Gastroesophageal sphincter (tissue), 4 donors: ENCODE measurements at places on chromosomes 6 and 20.

GRCh38 chr6:157754351-157754750 is 68.7 kb upstream of the SNX9 start:
- ATAC-seq = no peak

DNA sequence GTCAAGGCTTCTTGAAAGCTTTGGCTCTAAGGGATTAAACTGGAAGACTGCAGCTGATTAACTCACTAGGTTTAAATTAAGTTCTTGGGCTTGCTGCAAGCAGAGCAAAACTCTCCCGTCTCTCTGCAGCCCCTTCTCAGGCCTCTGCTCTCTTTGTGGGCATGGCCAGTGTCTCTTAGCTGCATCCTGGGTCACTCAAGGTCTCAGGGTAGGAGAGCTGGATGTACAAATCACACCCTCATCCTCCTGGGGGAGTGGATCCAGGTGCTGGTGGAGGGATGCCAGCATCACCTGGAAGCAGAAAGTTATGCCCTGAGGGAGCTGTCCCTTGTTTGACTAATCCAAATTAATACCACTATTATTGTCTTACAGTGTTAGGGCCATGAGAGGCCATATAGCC is 35.8 kb downstream of the GCM1 start:
- no peak for ATAC-seq

GRCh38 chr6:109714166-109714565 is 23.1 kb downstream of the FIG4 start:
- no peak for ATAC-seq

DNA sequence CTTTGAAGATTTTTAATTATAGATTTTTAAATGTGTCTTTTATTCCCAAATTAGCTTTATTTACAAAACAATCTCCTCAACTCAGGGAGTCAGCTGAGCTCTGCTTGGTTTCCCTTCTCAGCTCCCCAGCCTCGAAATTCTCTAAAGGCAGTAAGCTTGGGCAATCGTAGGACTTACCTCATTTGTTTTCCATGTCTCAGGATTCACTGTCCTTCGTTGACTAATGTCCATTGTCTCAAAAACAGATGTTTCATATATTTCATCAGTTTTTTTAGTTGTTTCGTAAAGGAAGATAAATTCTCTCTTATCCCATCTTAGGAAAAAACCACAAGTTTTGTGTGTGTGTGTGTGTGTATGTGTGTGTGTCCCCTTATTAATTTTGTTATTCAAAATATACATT is 102.2 kb upstream of the ADGRF1 start:
- peak; percentile 80 for ATAC-seq

GRCh38 chr6:13573669-13574110 is 711 bp upstream of the SIRT5 start:
- ATAC-seq = peak; percentile 26

GRCh38 chr6:8382434-8382833 is 52.9 kb downstream of the SLC35B3 start:
- ATAC-seq = no peak

- ATAC-seq = no peak
These were observed 12.0 kb downstream of the XRN2 start for GRCh38 chr20:21315138-21315537.

- ATAC-seq = no peak
These were observed 22.0 kb downstream of the RANBP9 start for GRCh38 chr6:13689511-13690256.

- no peak for ATAC-seq
These were observed 65.9 kb upstream of the FBXL4 start for GRCh38 chr6:99013661-99014060.

DNA sequence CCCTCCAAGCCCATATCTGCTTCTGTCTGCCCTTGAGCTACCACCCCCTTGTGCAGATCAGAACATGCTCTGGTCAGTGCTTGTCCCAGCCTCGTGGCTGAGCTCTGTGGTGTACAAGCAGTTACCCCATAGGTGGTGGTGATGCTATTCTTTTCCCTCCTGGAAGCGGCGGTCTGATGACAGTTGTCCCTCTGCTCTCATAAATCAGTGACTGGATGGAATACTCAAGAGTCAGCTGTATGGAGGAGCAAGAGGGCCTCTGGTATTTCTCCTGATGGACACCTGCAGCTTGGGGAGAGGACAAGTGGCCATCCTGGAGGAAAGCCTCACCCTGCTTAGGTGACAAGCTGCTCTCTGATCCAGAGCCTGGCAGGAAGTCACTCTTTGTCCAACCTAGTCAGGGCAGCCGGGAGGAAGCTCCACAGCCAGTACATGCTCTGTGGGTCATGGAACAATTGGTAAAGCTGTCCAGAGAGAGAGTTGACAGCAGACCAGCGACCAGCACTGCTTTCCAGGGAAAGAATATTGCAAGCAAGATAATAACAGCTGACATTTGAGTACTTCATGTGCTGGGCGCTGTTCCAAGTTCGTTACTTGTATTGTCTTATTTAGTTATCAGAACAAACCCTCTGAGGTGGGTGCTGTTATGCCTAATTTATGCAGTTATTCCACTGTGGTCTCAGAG is 47.1 kb downstream of the SCAND1 start:
- ATAC-seq = peak; percentile 43

- ATAC-seq = no peak
These were observed 555.5 kb downstream of the PTPRT start for GRCh38 chr20:42634156-42634555.

- ATAC-seq = no peak
These were observed 28.5 kb upstream of the EPHA7 start for GRCh38 chr6:93447874-93448273.

DNA sequence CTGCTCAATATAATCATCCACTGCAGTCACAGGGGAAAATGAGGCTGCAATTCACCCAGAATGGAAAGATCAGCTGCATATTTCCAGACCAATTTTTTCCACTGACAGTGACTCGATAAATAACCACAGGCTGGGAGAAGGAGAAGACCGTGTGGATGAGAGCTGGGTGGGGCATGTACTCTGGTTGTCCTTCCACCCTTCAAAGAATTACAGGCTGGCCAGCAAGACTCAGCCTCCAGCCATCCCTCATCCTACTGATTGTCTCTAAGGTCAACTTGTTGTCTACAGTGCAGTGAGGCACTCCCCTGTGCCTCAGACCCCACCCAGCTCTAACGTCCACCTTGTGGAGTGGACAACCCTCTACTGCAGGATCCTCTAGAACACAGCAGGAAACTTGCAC is 14.5 kb upstream of the MAS1 start:
- no peak for ATAC-seq

DNA sequence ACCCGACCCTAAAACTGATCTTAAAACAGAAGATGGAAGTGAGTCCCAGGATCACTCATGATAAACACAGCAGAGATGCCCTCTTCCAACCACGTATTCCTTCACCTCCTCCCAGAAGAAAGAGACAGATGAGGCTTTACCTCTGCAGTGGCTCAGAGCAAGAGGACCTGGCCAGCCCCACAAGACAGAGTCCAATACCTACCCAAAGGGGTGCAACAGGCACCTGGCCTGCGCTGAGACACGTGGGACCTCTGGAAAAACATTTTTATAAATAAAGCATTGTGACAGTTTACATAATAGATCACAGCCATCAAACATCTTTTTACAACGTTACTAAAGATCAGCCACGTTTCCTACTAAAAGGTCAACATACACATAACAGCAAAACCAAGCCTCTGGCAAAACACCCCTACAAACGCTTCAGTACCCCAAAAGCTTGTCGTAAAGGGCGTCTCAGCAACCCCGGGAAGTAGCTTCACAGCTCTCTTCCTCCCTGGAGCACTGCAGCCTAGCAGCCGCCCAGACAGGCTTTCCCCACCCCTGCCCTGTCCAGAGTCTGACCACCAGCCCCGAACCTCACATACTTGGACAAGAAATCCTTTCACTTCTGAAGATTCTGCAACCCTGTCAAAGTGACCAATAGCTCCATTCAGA is 2.9 kb downstream of the TAF4 start:
- no peak for ATAC-seq

DNA sequence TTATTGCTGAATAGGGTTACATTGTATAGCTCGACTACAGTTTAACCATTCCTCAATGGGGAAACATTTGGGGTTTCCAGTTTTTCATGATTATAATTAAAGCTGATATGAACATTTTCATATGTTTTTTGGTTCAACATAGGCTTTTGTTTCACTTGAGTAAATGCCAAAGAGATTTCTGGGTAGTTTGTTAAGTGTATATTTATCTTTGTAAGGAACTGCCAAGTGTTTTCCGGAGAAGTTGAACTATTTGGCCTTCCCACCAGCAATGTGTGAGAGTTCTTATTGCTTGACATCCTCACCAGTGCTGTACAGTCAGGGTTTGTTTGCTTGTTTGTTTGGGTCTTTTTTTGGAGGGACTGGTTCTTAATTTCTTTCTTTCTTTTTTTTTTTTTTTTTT is 83.7 kb upstream of the RALY start:
- no peak for ATAC-seq

DNA sequence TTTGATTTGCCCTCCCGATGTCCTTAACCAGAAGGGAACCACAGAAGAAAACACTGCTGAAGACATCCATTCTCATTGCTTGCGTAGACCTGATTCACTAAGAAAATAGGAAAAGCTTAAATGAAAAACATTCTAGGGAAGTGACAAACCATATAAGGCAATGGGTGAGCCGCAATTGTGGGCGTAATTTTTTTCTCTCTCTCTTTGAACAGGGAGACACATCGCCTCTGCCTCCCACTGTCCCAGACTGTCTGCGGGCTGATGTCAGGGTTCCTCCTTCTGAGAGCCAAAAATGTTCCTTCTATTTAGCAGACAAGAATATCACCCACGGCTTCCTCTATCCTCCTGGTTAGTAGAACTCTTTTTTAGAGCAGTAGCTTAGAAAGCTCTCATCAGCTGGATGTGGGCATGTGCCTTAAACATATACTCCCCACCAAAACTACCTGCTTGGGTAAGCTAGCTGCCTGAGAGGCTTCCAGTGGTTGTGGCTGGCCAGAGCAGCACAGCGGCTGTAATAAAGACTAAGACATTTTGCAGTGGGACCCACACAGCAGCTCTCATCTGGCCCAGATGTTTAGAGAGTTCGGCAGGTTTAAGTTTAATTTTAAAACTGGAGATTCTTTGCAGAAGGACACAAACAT is 22.7 kb upstream of the CTAGE9 start:
- no peak for ATAC-seq

- no peak for ATAC-seq
These were observed 66.0 kb upstream of the CDH4 start for GRCh38 chr20:61185841-61186601.

DNA sequence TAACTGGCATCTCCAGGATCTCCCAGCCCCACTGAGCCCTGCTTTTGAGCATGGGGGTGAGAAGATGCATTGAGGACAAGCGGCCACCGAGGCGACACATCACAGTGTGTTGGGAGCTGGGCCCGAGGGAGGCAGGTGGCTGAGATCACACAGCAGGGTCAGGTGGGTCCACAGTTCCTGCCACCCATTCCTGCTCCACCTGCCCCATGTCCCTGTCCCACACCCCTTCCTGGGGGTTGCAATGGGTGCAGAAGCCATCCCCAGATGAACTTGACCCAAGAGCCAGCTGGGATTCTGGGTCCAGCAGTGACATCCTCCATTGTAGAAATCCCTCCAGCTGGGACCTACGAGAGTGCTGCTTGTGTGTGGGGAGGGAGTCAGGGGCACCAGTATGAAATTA is 1.0 kb downstream of the TGM2 start:
- ATAC-seq = no peak

- no peak for ATAC-seq
These were observed 2.2 kb downstream of the CENPB start for GRCh38 chr20:3784216-3784853.

GRCh38 chr6:2737885-2738284 is 12.8 kb downstream of the MYLK4 start:
- no peak for ATAC-seq

- ATAC-seq = peak; percentile 68
These were observed 720.4 kb upstream of the CHD6 start for GRCh38 chr20:42338294-42339201.

DNA sequence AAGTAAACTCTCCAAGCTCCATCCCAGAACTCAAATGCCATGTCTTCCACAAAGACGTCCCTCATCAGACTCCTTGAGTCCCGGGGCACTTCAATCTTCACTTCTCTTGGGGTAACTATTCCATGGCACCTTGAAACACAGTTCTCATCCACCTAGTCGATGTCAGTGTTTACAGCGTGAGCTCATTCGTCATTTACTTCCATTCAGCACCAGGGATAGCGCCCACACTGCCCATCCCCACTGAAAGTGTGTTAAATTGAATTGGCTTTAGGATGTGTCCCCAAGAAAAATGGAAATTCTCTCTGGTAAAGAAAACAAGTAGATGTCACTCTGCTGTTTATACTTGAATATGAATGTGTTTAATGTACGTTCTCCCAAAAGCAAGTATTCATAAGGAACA is 31.3 kb downstream of the KCNK15 start:
- no peak for ATAC-seq

- no peak for ATAC-seq
These were observed 1.3 kb downstream of the RNF24 start for GRCh38 chr20:4014031-4014474.

DNA sequence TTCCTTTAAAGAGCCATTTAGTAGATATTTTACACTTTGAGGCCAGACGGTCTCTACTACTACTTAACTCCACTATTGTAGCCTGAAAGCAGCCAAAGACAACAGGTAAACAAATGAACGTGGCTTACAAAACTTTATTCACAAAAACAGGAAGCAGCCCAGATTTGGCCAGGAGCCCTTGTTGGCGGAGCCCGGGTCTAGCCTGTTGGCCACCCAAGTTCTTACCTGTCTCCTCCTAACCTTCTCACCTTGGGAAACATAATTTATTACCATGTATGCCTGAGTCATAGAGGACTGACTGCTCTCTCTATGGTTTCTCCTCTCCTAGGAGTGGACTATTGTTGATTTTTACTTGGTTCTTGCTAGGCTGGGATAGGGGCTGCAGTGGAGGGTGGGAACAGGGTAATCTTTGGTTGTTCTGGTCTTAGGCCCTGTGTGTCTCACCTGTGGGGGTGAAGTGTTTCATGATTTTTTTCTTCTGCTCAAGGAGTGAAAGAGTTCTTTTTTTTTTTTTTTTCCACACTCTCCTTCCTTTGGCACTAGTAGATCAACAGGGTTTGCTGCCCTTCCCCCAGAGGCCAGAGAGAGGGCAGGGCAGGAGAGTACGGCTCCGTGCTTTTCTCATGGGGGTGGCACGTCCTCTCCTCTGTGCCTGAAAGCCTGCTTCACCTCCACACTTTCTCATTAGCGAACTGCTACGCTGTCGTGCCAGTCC is 90.0 kb downstream of the RPP40 start:
- ATAC-seq = no peak

GRCh38 chr20:19714579-19714840 is 43.5 kb upstream of the RIN2 start:
- ATAC-seq = no peak

DNA sequence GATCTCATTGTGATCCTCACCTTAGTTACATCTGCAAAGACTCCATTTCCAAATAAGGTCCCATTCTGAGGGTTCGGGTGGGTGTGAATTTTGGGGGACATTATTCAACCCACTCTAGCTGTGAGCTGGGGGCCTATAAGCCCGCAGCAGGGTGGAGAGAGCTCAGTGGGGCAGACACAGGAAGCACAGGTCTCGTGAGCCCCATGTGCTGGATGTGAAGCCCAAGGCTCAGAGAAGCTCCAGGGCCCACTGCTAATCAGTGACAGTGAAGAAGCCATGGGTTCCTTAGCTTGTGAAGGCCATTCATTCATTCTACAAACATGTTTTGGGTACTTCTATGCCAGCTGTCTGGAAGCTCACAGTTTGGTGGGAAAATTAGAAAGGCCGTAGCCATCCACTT is 47.5 kb downstream of the CHMP4B start:
- ATAC-seq = no peak
